ENCODE measurements at places on chromosomes 5 and 9.

- no peak for DNase-seq
Measured at GRCh38 chr9:76352026-76352620, 42.1 kb downstream of the RFK start.

DNA sequence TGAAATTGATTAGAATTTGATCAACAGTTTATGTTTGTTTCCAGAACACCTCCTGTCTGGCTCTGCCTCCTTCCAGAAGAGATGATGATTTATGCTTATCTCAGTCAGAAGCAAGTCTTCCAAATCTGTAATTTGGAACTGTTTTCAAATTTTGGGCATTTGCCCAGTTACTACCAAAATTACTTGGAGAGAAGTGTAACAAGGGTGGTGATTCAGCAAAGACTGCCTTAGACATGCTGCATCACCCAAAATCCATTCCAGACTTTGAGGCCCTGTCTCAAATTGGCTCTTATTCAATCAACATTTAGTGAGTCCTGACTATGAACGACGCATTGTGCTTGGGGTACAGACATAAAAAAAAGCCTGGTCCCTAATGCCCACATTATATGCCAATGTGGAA lies 89.4 kb downstream of the SH3TC2 start:
- DNase-seq = no peak

GRCh38 chr5:93993161-93993560 lies 251.8 kb upstream of the POU5F2 start:
- DNase-seq = no peak

GRCh38 chr5:10303699-10304170 lies 4.0 kb downstream of the CMBL start:
- DNase-seq = no peak

DNA sequence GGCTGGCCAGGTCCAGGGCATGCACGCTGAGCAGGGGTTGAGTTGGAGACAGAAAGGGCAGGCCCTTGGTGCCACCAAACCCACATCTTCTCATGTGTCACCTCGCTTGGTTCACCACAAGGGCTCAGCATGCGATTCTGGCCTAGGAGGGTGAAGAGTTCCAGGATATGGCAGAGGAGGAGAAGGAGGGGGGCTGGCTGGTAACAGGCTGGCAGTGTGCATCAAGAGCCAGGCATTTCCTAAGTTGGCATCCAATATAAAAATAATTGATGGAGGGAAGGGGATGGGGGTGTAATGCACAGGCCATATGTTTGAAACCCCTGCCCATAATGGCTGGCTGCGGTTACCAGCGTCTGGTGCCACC lies 255.6 kb downstream of the NFIB start:
- no peak for DNase-seq

- peak; percentile 15 for DNase-seq
Measured at GRCh38 chr5:33588654-33589372, 148.0 kb downstream of the TARS1 start.

DNA sequence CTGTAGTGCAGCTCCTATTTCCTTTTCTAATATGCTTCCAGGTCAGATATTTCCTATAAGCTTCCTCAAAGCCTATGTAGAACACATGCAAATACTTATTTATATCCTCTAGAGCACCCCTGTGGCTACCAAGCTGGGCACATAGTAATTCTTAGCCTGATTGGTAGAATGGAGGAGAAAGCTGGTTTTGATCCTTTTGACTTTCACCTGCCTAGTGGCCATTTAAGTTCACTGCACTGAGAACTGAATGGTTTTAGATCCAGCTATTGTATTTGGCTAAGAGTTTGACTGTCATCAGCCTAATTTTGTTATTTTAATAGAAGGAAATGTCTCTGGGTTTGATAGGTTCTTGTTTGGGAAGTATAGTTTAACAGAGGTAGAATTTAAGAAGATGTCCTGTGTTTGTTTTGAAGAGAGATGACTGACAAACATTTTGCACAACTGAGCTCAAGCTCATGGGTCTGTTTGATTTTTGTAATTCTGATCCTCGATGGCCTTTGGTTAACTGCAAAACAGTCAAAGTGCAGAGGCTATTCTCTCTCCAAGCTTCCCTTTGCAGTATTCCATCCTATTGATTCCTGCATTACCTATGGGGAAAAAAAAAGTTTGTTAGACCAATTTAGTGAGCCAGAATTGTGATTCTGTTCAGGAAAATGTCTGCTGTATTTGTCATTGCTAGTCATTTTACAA lies 85.4 kb downstream of the KCNN2 start:
- no peak for DNase-seq

GRCh38 chr5:179251276-179251969 lies 93.8 kb downstream of the ADAMTS2 start:
- DNase-seq = no peak

DNA sequence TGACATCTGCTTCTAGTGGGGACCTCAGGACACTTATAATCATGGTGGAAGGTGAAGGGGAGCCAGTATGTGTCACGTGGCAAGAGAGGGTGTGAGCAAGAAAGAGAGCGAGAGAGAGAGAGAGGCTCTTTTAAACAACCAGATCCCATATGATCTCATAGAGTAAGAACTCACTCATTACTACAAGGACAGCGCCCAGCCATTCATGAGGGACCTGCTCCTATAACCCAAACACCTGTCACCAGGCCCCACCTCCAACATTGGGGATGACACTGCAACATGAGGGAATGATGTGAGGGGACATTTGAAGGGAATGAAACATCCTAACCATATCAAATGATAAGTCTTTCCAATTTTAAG lies 427.5 kb downstream of the EFNA5 start:
- DNase-seq = no peak

DNA sequence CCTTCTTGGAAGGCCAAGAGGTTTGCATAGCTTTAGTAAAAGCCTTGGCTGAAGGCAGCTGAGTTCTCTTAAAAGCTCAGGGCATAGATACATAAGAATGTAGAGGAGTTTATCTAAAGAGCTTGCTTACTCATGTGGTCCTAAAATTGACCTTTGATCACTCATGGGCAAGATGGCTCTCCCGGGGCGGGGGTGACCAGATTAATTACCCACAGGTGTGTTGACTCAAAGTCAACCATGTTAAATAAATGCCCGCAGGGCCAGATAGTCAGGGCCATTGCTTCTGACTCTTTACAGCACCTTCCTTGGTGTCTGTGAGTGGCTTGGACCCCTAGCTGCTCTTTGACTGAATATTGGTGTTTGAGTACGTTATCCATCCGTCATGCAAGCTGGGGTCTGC lies 33.1 kb upstream of the GHR start:
- no peak for DNase-seq

DNA sequence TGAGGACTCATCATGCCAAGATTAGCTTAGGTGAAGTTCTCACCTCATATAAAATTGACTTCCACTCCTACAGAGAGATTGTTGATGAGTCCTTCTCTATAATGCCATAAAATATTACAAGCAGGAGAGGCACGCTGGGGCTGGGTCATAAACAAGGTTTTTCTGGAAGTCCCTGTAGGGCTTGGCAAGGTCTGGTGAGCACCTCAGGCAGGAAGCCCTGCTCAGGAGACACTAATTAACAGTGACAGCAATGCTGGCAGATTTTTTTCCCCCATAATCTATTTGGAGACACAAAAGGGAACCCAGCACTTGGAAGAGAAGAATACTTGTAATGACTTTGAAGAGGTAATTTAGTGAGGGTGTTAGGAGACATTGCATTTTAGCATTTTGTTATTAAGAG lies 118.7 kb downstream of the DIRAS2 start:
- no peak for DNase-seq

- DNase-seq = no peak
Measured at GRCh38 chr5:156121234-156121633, 205.7 kb upstream of the SGCD start.

DNA sequence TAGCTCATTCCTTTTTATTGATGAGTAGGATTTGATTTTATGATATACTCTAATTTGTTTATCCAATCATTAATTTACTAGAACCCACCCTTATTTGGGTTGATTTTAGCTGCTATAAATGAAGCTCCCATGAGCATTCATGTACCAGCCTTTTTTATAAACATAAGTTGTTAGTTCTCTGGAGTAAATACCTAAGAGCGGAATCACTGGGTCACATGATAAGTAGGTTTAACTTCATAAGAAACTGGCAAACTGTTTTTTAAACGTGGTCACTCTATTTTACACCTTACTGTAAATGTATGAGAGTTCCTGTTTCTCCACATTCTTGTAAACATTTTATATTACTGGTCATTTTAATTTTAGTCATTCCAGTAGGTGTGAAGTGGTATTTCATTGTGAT lies 364.6 kb downstream of the NPR3 start:
- no peak for DNase-seq

- DNase-seq = no peak
Measured at GRCh38 chr9:133978899-133979272, 13.2 kb downstream of the VAV2 start.

DNA sequence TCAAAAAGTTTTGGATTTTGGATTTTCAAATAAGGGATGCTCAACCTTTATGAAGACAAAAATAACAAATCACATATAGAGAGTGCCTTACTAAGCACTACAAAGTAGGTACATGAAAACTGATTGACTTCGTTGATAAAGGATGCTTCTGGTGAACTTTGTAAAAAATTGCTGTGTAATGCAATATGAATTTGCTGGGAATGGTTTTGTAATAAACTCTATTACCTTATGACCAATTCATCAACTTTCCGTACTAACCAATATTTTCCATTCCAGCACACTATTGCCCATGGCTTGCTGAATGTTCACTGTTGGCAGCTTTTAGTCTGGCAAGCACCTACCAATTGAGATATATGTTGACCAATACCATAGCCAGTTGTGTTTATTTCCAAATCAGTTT lies 23.4 kb upstream of the ZNF474 start:
- no peak for DNase-seq

- DNase-seq = no peak
Measured at GRCh38 chr5:96302174-96302738, 130.8 kb downstream of the PCSK1 start.

GRCh38 chr5:2134543-2135292 lies 252.0 kb upstream of the IRX4 start:
- DNase-seq = no peak
